ENCODE measurements at places on chromosomes 4 and X.

GRCh38 chr4:56741595-56741994 lies 60.5 kb upstream of the HOPX start:
- DNase-seq = no peak

DNA sequence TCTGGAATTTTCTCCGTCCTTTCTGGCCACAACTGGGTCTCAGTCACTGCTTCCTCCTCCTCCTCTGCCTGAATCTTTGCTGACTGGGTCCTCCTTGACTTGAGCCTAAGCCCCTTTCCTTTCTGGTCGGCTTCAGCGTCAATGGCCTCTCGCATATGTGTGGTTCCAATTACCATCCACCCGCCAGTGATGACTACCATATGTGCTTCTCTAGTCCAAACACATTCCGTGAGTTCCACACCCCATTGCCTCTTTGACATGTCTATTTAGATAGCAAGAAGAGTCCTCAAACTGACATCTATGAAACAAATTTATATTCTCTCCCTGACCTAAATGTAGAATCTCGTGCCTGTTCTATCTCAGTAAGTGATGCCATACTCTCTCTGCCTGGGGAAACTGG lies 19.8 kb downstream of the MXRA5 start:
- no peak for DNase-seq

DNA sequence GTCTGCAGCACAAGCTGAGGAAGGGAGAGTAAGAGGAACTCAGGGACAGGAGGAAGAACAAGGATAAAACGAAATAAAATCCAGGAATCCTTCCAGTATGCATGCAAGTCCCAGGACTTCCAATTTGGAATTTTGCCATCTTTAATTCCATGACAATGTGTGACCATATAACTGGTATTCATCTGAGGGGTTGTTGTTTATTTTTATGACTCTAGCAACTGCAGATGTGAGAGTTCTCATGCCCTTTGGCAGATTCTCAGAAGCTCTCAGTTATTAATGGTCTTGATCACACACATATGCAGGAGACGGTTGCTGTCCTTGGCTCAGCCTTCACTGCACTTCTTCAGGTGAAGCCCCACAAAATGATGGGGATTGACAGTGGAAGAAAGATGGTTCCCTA lies 148.2 kb downstream of the SMIM20 start:
- no peak for DNase-seq

GRCh38 chrX:53268173-53268572 lies 13.2 kb downstream of the IQSEC2 start:
- no peak for DNase-seq
